ENCODE measurements at places on chromosomes 7 and 10. TPM values are rescaled to one million over a fixed set of nuclear protein-coding genes. Genes with fewer than 3 reads are reported as not detected.

- H3K36me3 ChIP-seq = no peaks in the 10 kb centered on the region
- no peak for DNase-seq
- no peaks in the 10 kb centered on the region for H3K27me3 ChIP-seq
- no peak overlapping the region for H3K4me3 ChIP-seq
These were observed 191.9 kb upstream of the LYZL2 start for GRCh38 chr10:30821261-30821993.

GRCh38 chr7:5255832-5256231 is 26.9 kb upstream of the SLC29A4 start:
- H3K27ac ChIP-seq = no peak overlapping the region
- H3K4me3 ChIP-seq = no peak overlapping the region
- H3K36me3 ChIP-seq = no peaks in the 10 kb centered on the region
- H3K4me1 ChIP-seq = peaks cover 6% of the 10 kb centered on the region

- H3K36me3 ChIP-seq = no peaks in the 10 kb centered on the region
- no peak overlapping the region for H3K4me3 ChIP-seq
- H3K27ac ChIP-seq = no peak overlapping the region
These were observed 221.4 kb downstream of the PTN start for GRCh38 chr7:137122145-137122544.

- no peaks in the 10 kb centered on the region for H3K4me1 ChIP-seq
- no peak for DNase-seq
- H3K27me3 ChIP-seq = no peaks in the 10 kb centered on the region
These were observed 149.5 kb downstream of the PPP1R9A start for GRCh38 chr7:95056901-95057300.

GRCh38 chr7:82729172-82730030 is 285.8 kb upstream of the CACNA2D1 start:
- H3K4me1 ChIP-seq = no peaks in the 10 kb centered on the region
- DNase-seq = peak; percentile 52

The JAKMIP3 gene
- 0.02 TPM for polyA plus RNA-seq
